Thoracic aorta endothelial cell (primary cell): ENCODE measurements at places on chromosomes 3 and 15. TPM values are rescaled to one million over a fixed set of nuclear protein-coding genes. Genes with fewer than 3 reads are reported as not detected.

The AGBL1 gene
- total RNA-seq, result not detected in 2 replicates

The VEPH1 gene
- 325 and 390 TPM in 2 replicates for total RNA-seq

The SLC6A20 gene
- total RNA-seq, result not detected in 2 replicates

The CORO2B gene
- total RNA-seq, result 3.7 and 8.0 TPM in 2 replicates
